ENCODE measurements at places on chromosomes 3 and 15.

DNA sequence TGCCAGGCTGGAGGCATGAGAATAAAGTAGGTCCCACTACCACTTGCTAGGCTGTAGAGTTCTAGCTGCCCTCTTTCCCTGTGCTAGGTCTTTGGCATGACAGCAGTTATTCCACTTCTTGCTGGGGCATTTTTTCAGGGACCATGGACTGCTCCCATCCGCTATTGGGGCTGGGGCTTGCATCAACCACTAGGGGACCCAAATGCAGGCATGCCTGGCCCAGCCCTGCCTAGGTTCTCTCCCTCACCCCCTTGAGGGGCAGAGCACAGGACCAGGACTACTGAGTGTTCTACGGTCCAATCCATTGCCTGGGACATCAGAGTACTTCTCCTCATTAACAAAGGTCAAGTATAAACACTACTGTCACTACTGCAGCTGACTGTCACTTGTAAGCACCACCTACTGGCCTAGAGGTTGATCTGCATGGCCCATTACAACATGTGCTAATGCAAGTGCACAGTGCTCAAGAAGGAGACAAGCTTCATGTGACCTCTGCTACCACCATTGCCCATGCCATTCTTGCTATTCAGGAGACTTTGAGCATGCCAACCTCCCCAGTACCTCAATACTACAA, 270.5 kb downstream of the MBNL1 start:
- DNase-seq: no peak

- no peak for DNase-seq
These were observed 184.3 kb downstream of the ANXA2 start for GRCh38 chr15:60213377-60214000.

DNA sequence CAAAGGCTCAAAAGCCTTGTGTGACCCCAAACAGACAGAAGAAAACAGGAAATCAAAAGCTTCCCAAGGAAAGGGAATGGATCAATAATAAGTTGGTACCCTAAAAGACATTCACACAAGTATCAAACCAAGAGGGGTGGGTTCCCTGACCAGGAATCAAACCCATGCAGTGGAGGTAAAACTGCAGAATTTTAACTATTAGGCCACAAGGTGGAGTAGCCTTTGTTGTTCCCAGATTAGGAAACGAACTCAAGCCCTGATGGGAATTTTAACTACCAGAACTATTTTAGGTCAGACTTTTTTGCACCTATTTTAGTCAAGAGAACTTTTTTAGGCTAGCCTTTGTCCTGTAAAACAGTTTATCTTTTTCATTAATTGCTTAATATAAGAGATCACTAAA, 31.4 kb downstream of the SETMAR start:
- no peak for DNase-seq

- no peak for DNase-seq
These were observed 1.3 kb downstream of the TTBK2 start for GRCh38 chr15:42919308-42919707.

DNA sequence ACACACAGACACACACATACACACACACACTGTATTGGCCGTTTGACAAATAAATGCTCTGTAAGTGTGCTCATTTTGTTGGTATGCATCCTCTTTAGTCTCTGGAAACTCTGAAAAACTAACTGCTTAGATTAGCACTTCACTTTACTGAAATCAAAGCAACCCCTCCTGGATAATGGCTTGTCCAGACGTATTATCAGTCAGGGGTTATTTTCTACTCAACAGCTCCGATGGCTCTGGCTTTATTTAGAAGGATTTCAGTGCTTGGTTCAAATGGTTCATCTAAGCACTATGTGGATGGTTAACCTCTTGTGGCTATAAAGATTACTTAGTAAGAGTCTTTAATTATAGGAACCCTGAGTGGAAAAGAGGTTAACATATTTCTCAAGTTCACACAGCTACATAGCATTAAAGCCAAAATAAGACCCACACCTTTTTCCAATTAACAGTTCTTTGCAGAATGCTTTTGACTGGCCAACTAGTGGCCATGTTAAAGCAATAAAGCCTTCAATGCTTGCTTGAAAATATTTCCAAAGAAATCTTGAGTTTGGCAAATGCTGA, 516.1 kb upstream of the NAALADL2 start:
- DNase-seq: no peak

DNA sequence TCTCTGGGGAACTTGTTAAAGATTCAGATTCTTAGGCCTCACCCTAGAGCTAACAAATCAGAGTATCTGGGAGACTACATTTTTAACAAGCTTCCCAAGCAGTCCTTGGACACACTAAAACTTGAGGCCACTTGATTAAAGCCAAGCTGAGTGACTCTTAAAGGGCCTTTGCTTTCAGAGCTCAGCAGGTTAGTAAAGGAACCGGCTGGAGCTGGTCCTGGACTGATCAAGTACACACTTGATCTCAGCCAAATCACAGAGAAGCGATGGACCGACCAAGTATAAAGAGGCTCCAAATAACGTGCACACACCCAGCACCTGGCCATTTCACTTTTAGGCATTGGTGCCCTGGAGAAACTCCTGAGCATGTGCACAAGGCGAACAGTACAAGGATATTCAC, 12.9 kb upstream of the TM6SF1 start:
- DNase-seq: no peak

DNA sequence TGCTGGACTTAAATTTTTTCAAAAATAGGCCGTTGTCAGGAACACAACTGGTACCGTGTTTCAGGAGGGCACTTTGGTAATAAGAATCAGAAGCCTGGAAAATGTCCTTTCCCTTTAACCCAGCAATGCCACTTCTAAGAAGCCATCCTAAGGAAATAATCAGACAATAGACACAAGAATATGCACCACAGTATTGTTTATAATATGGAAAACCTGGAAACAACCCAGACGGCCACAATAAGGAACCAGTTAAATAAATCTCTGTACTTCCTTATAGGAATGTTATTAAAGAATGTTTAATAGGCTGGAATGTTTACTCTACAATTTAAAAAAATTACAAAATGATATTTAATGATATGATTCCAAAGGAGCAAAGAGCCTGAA, 30.4 kb upstream of the ATP1B3 start:
- DNase-seq: no peak

GRCh38 chr15:92197746-92198145, 195.9 kb upstream of the ST8SIA2 start:
- DNase-seq: no peak

DNA sequence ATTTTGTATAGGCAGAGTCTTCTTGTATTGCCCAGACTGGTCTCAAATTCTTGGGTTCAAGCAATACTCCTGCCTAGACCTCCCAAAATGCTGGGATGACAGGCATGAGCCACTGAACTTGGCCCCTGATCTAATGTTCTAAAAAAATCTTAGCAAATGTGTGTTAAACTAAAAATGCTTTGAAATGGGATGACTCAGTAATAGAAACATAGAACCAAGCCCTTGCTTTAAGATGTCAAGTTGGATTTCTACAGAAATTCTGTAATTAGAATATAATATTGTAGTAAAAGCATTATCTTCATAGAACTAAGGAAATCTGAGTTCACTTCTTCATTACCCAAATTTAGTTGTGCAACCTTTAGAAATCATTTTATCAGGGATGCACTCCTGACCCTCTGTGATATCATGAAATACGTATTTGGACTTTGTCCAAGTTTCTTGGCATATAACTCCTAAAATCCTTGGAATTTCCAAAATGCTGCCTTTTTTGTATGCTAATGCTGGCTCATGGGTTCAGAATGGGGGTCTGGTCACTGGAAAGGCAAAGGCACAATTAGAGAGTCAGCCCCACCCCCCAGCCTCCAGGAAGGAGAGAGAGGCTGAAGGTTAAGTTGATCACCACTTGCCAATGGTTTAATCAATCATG, 217.3 kb downstream of the TP63 start:
- DNase-seq: no peak

DNA sequence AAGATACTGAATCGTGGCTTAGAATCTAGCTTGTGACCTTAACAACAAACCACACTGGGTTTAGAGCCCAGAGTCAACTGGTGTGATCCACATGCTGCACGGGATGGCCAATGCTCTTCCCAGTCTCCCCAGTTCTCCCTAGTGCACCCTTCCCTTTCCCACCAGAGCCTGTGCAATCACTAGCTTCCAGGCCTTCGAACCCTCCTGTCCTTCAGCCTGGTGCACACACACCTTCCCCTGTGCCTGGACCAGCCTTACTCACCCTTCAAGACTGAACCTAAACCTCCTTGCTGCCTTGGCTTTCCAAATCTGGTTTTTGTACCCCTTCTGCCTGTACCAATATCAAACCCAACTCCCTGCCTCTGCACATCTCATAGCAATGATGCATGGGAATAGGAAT, 43.8 kb downstream of the WNT5A start:
- no peak for DNase-seq

- no peak for DNase-seq
These were observed 39.2 kb downstream of the AADACL2 start for GRCh38 chr3:151772825-151773480.

DNA sequence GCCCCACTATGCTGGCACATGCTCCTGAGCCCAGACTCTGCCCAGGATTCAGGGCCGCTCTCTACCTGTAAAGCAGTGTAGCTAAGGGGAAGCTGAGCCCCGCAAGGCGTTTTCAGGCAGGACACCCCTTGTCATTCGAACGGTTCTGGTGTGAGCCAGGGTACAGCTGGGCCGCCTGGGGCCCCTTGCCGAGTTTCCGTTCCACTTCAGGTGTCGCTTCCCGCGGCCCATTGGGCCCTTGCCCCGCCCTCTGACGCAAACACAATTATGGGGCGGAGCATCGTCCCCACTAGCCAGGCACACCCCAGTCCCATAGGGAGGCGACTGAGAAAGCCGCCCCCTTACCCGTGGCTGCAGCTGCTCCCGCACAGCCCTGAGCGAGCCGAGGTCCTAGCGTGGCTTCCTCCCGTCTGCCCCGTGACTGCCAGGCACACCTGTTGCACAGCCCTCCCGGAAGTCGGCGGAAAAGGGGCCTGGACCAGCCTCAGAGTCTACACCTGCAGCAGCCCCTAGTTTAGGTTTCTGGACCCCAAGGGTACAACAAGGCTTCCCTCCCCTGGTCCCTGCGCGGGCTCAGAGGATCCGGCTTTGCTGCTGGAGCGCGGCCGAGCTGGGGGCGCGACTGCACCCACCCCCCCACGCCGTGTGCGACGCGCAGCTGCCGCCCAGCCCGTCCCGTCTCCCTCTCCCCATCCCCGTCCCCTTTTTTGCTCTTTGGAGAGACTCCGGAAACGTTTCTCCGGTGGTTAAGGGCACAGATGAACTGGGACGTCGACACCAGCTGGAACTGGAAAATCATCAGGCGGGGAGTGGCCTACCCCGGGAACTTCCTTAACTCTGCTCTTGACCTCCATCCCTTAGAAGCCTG, at the start of gene PLSCR2:
Gene PLSCR2, minus strand, starts transcription at position 412 of the 868 bp plus-strand sequence. CDS start 9,657 bp downstream, outside the sequence.
- no peak for DNase-seq

- no peak for DNase-seq
These were observed 407.2 kb upstream of the TGFBR2 start for GRCh38 chr3:30199096-30199759.

DNA sequence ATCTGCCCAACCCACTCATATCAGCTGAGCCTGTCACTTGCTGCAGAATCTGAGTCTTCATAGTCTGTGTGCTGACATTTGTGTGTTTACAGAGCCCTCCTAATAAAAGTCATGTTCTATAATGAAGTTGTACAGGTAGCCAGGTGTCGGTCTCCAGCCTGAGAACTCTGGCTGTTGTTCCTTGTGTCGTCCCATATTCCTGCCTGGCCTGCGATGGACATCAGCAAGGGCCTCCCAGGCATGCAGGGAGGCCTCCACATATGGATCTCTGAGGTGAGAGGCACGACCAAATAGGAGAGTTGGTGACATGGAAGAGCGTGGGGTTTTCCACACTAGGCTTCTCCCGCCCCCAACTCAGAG, 2.9 kb downstream of the VILL start:
- no peak for DNase-seq

GRCh38 chr3:36511791-36512486, 131.6 kb downstream of the STAC start:
- DNase-seq: no peak

- no peak for DNase-seq
These were observed 2.9 kb upstream of the RNF7 start for GRCh38 chr3:141735176-141735575.

DNA sequence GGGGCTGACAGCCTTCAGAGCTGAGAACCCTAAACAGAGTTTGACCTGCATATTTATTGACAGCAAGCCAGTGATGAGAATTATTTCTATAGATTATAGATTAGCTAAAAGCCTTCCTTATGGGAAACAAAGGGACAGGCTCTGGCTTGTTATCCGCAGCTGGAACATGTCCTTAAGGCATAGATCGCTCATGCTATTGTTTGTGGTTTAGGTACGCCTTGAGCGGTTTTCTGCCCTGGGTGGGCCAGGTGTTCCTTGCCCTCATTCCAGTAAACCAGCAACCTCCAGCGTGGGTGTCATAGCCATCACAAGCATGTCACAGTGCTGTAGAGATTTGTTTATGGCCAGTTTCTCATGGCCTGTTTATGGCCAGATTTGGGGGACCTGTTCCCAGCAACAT, 10.2 kb upstream of the FAH start:
- no peak for DNase-seq

DNA sequence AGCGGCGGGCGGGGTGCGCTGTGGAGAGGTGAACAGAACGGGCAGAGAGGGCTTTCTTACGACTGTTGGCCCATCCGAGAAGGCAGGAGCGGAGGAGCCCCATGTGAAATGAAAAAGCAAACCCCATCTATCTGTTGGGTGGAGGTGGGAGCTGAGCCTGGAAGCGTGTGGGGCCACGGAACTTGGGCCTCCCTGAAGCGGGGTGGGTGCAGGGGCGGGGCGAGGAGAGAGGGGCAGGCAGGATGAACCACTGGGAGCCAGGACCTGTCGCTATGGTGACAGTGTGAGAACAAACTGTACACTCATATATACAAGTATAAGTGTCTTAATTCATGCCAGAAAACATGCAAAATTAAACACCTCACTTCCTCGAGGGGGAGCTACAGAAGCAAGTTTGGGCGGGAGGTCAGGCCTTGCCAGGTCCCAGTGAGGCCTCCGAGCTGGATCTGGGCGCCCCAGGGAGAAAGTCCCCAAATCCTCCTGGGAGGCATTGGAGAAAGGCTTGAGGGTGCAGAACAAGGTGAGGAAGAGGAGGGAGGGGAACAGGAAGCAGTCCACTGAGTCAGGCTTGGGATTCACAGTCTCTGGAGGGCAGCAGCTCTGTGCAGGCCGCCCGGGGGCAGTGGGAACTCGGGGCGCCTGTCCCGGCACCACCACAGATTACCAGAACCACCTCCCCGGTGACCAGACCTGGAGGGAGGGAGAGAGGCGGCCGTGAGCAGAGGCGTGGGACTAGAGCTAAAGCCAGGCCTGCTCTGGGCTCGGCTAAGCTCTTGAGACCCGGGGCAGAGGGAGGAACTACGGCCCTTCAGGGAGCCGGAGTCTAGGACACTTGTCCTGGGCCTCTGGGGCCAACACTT, 34.8 kb downstream of the RBPMS2 start:
- no peak for DNase-seq

DNA sequence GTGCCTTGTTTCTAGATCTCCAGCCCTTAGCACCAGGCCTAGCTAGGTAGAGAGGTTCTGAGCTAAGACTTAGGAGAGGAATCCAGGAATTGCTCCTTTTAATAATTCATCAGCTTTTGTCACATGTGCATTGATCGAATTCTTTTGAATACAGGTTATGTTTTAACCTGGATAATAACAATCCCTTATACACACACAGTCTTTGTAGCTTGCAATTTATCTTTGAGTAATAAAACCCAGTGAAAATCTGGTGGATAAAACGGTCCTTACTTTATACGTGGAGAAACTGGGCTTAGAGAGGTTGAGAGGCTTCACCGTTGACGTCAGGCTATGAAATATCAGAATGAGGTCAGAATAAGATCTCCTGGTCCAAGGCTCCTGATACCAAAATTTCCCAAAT, 7.2 kb upstream of the SCN10A start:
- no peak for DNase-seq

GRCh38 chr15:65194826-65195547, 9.8 kb upstream of the CLPX start:
- no peak for DNase-seq

- no peak for DNase-seq
These were observed 17.9 kb downstream of the PLS1 start for GRCh38 chr3:142614059-142614626.

Data from D721Med (cell line).